ENCODE measurements at places on chromosomes 7 and 10. TPM values are rescaled to one million over a fixed set of nuclear protein-coding genes. Genes with fewer than 3 reads are reported as not detected.

DNA sequence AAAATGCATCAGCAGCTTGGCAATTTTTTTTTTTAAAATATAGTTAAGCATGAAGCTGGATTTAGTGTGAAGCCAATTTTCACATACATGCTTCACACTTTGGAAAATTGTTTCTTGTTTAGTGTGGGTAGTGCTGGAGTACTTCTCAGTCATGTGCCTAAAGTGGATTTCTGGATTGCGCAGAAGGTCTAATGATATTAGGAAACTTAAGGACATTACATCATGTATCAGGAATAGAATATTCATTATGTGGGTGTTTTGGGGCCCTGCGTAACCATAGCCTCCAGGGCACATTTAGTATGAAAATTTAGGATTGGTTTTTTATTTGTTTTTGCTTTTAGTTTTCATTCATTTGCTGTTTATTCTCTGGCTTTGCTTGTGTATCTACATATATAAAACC, 28.8 kb upstream of the BNIP3 start:
- H3K27me3 ChIP-seq = no peaks in the 10 kb centered on the region
- no peak for DNase-seq
- no peak overlapping the region for H3K27ac ChIP-seq
- H3K36me3 ChIP-seq = no peaks in the 10 kb centered on the region
- H3K4me1 ChIP-seq = no peaks in the 10 kb centered on the region
- H3K4me3 ChIP-seq = no peak overlapping the region

Gene ASAH2
- 1.5 TPM for total RNA-seq

- H3K27me3 ChIP-seq = no peaks in the 10 kb centered on the region
- peaks cover 4% of the 10 kb centered on the region for H3K4me1 ChIP-seq
- no peak overlapping the region for H3K27ac ChIP-seq
- no peaks in the 10 kb centered on the region for H3K36me3 ChIP-seq
- no peak overlapping the region for H3K4me3 ChIP-seq
These were observed 868.1 kb downstream of the LRMDA start for GRCh38 chr10:76299501-76299900.

DNA sequence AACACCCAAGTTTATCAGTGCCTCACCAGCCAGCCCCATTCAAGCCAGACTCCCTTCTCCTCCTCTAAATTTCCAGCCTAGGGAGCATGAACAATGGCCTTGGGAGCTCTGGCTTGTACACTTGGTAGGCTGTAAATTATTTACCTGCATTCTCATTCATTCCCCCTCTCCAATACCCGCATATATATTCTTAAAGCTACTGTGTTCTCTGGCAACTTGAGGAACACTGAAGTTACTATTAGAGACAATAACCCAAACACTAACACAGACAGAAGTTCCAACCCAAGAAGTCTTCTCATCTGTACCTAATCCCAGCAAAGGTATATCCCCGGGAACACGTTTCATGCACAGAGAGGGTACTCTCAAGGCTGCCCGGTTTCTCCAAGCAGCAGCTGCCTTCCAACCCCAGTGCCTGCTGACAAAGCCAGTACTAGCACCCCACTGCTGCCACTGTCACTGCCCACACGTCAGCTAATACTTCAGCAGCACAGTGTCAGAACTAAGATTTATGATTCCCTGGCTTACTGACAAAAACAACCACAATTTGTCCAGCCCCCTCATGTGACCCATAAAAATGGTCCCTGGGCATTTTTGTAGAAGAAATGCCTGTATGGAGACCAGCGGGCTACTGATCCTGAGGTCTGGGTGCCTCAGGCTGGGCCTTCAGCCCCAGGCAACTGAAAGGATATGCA, 3.1 kb downstream of the WDR91 start:
- no peak overlapping the region for H3K27ac ChIP-seq
- no peak overlapping the region for H3K4me3 ChIP-seq
- H3K36me3 ChIP-seq = peaks cover 9% of the 10 kb centered on the region
- no peaks in the 10 kb centered on the region for H3K27me3 ChIP-seq

DNA sequence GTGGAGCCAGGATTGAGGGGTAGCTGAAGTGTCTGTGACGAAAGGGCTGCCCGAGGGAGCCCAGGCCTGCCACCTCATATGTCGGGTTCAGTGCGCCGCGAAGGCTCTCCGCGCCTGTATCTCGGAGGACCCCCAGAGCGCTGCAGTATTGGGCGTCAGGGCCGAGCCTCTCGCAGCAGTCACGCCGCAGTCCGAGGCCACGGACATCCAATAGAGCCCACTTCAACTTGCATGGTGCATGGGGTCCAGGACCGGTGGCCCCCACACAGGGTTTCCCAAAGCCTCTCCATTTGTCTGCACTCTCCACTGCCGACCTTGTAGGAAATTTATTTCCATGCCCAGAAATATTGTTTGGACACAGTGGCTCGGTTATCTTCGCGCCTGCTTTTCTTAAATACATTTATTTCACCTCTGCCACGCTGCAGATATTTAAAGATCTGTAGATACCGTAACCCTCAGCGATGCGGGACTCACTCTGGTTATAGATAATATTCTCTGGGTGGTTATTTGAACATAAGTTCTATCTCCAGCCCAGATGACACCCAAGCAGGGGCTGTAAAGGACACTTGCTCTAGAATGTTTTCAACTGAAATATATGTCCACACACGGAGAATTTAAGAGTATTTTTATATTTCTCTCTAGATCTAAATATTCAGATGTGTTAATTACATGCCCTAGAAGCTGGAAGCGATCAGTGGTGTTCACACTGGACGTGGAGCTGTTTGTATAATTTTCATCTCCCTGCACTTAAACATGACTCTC, 5.1 kb upstream of the ZNF503 start:
- peaks cover 7% of the 10 kb centered on the region for H3K27me3 ChIP-seq
- H3K36me3 ChIP-seq = no peaks in the 10 kb centered on the region
- peaks cover 24% of the 10 kb centered on the region for H3K4me1 ChIP-seq
- DNase-seq = peak; percentile 67

Gene GDF2
- not detected for total RNA-seq
